Right forelimb (tissue), 1 donor: ENCODE measurements at places on chromosomes 2 and 18.

GRCh38 chr18:31774962-31775361, 14.3 kb upstream of the SLC25A52 start:
- DNase-seq, result no peak

GRCh38 chr2:64234150-64234549, 89.9 kb upstream of the PELI1 start:
- DNase-seq, result no peak

- peak; percentile 89 for DNase-seq
Observed at GRCh38 chr2:216690853-216691741, 4.3 kb downstream of the IGFBP5 start.

DNA sequence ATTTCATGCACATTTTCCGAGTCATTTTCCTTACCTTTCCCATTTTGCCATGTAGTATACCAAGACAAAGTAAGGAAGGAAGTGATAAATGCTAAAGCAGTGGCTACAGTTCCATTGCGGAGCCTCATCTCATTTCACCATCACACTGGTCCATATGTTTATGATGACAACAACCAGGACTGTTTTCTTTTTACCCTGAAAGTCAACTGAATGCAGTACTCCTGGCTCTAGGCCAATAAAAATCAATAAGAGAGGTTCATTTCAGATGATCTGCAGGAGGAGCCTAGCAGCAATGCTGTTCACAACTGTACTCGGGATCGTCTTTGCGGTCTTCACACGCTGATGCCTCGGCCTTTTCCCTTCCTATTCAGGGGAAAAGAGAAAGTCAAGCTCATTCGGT, 4.7 kb downstream of the MGAT4A start:
- DNase-seq, result no peak

GRCh38 chr2:156401861-156402260, 34.3 kb upstream of the GPD2 start:
- no peak for DNase-seq

DNA sequence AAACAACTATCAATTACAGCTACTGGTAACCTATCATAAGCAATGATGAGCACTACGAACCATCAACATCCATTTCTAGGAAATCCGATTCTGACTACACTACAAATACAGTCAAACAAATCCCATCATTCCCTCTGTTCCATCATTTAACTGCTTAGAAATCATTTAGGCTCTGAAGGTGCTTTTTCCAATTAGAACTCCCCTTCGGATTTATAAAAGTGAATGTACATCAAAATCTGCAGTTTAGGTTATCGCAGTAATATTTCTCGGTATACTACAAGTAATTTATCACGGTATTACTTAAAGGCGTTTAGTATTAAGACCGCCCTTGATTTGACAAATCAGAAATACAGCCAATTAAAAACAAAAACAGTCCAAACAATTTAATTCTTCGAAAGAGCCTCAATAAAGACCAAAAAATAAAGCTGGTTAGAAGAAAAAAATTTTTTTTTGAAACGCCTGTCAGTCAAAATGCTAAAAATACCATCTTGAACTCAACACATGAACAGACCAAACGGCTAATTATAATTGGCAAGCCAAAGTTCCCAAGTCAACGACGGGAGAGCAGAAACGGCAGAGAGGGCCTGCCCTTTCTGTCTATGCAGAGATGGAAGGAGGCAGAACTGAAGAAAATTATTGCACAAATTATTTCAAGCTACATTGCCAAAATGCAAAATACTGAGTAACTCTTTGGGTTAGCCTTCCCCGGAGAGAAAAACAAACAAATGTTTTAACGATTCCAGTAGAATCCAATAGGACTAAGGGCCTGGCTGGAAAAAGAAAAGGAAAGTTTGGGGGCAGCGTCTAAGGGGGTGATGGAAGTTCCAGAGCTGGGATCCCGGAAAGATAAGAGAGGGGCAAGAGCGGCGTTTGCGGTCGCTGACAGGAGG, 1.2 kb downstream of the VPS54 start:
- DNase-seq, result no peak

DNA sequence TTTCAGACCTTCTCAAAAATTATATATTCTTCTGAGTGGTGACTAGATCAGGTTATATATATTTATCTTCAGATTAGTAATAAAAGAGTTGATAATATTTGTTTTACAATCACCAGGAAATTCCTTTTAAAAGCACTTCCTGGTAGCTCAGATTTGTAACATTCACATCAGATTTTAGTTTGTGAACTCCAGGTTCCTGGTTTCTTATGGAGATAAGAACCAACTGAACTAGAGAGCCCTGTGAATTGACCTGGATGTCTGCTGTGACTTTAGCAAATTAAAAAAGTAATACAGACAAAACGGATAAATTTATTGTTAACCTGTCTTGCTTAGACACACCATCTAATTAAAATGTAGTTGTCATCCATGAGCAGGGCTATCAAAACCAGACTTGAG, 868.7 kb downstream of the BCL11A start:
- DNase-seq, result no peak

DNA sequence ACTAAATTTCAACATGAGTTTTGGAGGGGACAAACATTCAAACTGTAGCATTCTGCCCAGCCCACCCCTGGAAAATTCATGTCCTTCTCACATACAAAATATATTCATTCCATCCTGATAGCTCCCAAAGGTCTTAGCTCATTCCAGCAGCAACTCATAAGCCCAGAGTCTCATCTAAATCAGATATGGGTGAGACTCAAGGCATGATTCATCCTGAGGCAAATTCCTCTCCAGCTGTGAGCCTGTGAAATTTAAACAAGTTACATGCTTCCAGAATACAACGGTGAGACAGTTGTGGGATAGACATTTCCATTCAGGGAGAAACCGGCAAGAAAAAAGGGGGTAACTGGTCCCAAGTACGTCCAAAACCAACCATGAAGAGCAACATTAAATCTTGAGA, 43.5 kb upstream of the FAHD2A start:
- DNase-seq, result no peak

GRCh38 chr18:11290786-11291185, 141.4 kb upstream of the PIEZO2 start:
- no peak for DNase-seq

GRCh38 chr18:39618265-39619003, 2052.8 kb upstream of the CELF4 start:
- DNase-seq, result no peak

DNA sequence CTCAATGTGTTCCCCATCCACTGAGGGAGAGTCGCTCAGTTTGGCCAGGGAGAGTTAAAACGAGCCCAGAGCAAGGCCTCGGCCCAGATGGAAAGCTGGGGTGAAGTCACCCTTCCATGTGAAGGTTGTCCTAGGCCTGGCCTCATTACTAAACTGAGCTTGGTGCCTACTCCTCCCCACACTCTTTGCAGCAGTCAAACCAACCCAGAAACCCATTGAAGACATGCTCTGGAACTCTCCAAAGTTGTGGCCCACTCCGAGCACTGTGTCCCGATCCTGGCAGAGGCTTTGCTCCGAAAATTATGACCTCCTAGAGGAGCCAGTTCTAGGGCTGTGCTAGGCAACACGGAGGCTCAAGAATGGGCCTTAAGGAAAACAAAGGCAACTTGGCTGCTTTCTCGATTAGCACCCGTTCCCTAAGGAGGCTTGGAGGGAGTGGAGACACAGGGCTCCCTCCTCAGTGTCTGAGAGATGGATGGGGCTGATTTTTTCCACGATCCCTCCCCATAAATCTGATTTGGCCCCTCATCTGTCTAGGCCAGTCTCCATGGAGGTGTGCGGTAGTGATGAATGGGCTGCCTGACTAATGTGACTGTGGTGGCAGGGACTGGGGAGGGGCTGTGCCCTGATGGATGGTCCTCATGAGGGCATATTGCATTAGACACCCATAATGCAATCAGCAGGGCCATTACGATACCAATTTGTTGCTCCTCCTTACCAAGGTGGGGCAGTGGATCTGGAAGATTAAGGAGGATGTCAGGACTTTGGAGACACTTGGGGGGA, 11.7 kb upstream of the CYP26B1 start:
- no peak for DNase-seq

DNA sequence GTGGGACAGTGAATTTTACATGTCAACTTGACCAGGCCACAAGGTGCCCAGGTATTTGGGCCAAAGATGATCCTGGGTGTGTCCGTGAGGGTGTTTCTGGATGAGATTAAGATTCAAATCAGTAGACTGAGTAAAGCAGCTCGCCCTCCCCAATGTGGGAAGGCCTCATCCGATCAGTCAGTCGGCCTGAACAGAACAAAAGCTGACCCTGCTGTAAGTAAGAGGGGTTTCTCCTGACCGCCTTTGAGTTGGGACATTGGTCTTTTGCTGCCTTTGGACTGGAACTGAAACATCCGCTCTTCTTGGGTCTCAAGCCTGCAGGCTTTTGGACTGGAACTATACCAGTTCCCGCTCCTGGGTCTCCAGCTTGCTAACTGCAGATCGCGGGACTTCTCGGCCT, 233.3 kb downstream of the KLHL29 start:
- DNase-seq, result no peak

- DNase-seq, result no peak
Observed at GRCh38 chr2:132503701-132504100, 87.1 kb downstream of the GPR39 start.

DNA sequence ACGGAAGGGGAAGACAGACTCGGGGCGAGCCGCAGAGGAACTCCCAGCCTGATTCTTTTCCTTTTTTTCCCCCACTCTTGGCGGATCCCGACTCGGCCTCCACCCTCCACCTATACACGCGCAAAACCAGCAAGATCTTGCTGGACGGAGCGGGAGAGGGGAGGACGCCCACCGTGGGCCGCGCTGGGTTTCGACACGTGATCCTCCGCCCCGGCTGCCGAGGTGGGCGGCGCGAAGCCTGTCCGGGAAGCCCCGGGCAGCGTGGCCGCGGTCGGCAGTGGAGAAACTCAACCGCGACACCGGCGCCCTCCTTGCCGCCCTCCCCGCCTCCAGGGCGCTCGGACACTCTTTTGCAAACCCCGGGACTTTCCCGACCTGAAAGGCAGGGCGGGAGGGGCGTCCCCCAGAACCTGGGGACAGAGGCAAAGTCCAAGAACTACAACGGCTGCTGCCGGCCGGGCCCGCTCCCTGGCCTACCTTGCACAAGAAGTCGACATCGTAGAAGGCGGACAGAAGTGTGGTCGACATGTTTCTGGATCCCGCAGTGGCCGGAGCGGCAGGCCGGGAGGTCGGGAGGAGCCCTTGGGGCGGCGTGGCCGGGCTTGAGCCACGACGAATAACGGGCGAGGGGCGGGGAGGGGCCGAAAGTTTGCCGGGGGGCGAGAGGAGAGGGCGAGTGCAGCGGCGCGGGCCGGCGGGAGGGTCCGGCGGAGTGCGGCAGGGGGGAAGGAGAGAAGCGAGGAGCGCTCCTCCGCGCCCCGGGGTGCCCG, 433 bp downstream of the ZFP36L2 start:
- DNase-seq, result no peak

DNA sequence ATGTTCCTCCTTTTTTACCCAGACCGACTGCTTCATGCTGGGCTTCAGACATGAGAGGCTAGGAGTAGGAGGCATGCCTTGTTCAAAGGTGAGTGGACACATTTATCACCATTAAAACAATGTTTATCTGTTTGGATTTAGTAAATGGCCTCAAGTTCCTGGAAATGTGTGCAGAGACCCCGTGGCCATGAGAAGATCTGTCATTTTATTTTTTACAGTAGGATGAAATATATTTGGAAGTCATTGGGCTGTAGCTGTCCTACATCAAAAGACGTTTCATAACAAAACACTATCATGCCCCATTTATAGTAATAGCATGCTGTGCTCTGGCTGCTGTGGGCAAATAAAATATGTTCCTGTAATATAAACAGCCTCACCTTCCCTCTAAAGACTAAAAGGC, 403.9 kb upstream of the TNP1 start:
- no peak for DNase-seq

DNA sequence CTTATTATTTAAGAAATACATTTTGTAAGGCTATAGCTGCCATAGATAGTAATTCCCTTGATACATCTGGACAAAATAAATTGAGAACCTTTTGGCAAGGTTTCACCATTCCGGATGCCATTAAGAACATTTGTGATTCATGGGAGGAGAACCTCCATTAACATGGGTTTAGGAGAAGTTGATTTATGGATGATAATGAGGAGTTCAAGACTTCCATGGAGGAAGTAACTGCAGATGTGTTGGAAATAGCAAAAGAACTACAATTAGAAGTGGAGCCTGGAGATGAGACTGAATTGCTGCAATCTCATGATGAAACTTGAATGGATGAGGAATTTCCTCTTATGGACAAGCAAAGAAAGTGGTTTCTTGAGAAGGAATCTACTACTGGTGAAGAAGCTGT, 17.3 kb downstream of the PHLPP1 start:
- DNase-seq, result no peak

GRCh38 chr18:58373481-58373880, 255.4 kb downstream of the ALPK2 start:
- DNase-seq, result no peak

DNA sequence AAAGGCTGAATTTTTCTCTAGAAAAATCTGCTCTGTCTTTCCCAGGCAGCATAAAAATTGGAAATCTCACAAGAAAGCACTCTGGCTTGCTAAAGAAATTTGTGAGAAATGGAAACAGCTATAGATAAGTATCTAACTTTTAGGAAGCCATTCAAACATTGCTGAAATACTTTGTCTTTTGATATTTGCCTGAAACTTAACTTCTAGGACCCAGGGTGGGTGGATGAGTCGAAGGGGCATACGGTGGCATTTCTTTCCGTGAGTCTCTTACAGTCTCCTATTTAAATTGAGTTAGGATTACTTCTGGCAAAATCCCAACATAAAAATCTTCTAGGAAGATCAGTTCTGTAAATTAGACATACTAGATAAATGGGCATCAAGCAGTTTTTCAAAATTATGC, 532 bp upstream of the COL3A1 start:
- no peak for DNase-seq

DNA sequence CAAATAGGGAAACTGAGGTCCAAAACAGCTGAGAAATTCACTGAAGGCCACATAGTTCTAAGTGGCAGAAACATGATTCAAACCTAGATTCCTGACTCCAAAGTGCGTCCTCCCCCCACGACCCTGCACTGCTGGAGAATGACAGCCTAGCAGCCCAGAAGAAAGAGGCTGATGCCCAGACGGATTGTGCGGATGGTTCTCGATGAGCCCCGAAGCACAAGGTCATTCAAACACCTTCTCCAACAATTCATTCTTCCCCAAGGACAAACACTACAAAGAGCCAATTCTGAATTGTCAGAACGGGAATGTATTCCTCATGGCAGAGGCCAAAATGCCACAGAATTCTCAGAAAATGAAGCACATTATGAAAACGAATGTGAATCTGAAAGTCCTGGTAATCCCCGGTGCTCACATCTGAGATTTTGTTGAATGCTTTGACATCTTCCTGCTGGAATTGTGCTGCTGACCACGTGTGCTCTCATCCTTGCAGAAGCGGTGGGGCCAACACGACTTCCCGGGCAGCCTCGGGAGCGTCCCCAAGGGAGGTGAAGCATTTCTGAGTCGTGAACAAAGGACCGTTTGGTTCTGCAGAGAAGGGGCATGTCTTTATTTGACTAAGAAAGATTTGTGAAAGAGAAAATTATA, 337.0 kb downstream of the EIPR1 start:
- DNase-seq, result no peak

GRCh38 chr2:191959209-191959608, 112.3 kb upstream of the CAVIN2 start:
- no peak for DNase-seq
